ENCODE measurements at places on chromosomes 6 and 20.

DNA sequence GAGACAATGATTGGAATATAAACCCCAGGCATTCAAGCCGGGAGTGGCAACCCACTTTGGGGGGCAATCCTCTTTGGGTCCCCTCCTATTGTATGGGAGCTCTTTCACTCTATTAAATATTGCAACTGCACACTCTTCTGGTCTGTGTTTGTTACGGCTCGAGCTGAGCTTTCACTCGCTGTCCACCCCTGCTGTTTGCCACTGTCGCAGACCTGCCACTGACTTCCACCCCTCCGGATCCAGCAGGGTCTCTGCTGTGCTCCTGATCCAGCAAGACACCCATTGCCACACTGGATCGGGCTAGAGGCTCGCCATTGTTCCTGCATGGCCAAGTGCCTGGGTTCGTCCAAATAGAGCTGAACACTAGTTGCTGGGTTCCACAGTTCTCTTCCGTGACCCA is 222.8 kb upstream of the MANEA start:
- DNase-seq: no peak

DNA sequence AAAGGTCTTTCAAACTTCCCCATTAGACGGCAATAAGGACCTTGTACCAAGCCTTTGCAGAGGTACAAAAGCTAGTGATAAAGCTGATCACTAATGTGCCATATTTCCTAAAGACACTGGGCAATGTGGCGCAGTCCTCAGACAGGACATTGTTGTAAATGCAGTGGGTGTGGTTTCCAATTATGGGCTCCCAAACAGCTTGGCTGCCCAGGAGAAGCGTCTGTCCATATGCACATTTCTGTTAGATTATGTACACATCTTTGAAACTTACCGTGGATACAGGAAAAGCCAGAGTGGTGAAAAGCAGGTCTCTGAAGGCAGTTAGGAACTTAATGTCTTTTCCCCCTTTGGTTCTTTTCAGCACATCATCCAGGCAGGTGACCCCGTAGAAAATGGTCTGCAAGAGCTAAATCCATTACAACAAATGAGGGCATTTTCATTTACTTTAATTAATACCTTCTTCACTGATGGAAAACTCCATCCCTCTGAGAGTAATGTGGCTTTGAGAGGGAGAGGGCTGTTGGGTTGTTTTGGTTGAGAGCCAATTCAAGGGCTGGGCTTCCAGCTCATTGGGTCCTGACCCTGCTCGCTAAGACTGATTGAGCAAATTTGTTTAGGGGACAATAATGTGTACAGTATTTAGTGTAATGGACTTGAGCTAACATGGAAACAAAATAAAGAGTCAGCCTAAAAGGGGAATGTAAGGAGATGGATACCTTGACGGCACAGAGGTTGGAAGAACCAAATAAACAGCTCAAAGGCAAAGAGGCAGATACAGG is 10.4 kb downstream of the ADTRP start:
- DNase-seq: no peak

- no peak for DNase-seq
Measured at GRCh38 chr20:45251884-45252560, 2.3 kb downstream of the SLPI start.

- DNase-seq: no peak
Measured at GRCh38 chr20:7124120-7124519, 356.6 kb downstream of the BMP2 start.

- no peak for DNase-seq
Measured at GRCh38 chr20:35891375-35891774, 62.9 kb downstream of the SCAND1 start.

DNA sequence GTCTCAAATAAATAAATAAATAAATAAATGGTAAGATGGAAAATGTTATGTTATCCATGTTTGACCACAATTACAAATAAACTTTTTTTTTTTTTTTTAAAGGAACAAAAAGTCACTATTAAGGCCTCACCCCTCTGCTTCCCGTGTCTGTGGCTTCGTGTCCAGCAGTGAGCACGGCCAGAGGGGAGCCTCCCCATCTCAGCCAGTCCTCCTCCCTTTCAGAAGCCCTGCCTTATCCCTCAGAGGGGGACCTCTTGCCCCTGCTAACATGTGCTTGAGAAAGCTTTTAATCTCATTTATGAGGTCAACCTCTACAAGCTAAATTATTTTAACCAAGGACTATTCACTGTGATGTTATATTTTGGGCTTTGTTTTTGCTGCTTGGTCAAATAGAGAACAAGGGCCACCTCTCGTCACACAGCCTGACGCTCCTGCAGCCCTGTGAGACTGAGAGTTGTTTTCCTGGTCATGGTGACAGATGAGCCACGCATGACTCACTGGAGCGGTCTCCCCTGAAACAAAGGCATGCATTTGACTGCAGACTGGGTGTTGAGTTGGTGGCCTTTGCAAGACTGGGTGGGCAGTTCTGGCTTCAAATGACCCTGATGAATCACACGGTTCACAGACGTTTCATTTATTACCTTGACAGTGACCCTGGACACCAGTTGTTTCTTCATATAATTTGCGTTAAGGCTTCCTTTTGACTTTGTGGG is 131.8 kb downstream of the TIAM2 start:
- DNase-seq: no peak

GRCh38 chr6:52359403-52359802 is 2.5 kb upstream of the PAQR8 start:
- no peak for DNase-seq

DNA sequence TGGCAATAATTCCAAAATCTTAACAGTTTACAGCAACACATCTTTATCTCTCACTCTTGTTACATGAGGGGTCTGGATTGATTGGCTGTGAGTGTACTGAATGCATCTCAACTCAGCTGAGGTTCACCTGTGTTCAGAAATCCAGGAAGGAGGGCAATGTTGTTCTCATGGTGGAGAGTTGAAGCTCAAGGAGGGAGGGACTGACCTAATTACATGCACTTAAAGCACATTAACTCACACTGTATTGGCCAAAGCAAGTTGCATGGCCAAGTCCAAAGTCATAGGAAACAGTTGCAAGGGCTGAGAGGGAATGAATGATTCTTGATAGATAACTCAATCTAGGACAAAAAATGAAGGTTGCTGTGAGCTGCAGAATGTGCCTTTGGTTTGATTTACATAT is 102.2 kb downstream of the DOK5 start:
- no peak for DNase-seq

DNA sequence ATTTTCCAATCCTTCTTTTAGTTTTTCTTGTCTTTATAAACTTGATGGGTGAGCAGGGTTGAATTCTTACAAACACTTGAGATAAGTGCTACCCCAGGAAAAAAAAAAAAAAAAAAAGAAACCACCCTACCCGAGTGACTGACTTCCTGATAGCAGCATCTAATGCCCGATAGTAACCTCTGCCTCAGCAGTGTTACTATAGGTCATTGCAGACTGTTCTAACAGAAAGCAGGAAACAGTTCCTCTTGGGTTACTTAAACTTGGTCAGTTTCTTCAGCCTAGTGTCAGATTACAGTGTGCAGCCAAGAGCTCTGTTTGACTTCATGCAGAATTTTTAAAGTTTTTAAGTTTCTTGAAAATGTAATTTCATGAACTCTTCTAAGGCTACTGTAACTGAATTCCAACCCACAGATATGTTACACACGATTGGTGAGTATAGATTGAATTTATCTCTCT is 2.1 kb downstream of the MYLIP start:
- DNase-seq: peak; percentile 93

DNA sequence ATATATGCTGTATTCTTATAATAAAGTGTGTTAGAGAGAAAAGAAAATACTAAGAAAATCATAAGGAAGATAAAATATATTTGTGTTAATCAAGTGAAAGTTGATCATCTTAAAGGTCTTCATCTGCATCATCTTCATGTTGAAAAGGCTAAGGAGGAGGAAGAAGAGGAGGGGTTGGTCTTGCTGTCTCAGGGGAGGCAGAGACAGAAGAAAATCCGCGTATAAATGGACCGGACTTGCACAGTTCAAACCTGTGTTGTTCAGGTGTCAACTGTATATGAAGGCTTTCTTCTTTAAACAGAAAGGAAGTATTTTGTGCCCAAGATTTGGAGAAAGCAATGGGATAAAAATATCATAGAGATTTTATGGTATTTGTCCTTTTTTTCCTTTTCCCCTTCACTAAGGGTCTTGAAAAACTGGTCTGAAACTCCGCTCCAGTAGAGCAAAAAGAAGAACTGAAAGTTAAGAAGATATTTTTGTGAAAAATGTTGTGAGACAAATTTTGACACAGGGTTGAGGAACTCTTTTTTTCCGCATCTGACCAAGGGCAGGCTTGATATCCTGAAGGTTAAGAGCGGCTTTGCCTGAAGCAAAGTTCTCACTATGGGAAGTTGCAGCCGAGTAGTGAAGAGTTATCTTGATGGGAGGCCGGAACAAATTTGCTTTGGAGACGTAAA is 350.7 kb downstream of the LAMA2 start:
- no peak for DNase-seq

DNA sequence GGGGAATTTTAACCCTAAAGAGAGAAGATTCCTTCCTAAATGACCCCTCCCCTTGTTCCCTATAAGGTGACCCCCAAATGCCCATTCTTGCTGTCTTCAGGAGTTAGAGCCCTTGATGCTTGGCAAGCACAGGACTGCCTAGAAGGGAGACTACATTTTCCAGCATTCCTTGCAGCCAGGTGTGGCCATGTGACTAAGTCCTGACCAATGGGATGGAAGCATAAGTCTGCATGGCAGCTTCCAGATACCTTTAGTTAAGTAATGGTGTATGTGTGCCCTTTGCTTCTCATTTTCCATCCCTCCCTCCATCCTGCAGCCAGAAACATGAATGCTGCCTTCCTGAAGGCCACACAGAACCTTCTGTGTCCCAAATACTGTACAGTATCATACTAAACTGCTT is 5.5 kb downstream of the BFSP1 start:
- peak; percentile 66 for DNase-seq

- DNase-seq: no peak
Measured at GRCh38 chr6:1382883-1383728, 6.3 kb upstream of the FOXF2 start.

DNA sequence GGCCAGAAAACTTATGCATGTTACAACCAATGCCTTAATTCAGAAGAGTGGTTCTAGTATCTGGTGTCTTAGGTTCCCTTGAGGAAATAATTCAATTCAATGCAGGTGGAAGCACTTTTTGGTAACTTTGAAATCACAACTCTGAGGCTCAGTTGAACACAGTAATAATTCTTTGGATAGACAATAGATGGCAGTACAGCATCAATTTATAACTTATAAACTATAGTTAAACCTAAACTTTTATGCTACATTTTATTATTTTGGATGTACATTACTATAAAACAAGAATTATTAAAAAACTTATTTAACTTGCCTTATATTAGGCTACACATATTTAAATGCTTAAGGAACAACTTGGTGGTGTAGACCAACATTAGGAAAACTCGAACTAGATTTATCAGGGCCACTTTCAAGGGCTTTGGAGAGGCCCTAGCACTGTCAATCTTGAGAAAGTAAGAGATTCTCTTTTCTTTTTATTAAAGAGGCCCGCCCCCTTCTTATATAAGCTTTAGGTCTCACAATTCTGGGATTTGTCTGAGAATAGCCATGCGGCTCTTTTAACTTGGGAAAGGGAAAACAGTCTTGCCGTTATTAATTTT is 85.9 kb downstream of the CRYBG1 start:
- peak; percentile 61 for DNase-seq

GRCh38 chr6:169424149-169424804 is 170.6 kb upstream of the THBS2 start:
- DNase-seq: no peak

- DNase-seq: no peak
Measured at GRCh38 chr6:160112628-160113299, 8.9 kb upstream of the SLC22A1 start.

DNA sequence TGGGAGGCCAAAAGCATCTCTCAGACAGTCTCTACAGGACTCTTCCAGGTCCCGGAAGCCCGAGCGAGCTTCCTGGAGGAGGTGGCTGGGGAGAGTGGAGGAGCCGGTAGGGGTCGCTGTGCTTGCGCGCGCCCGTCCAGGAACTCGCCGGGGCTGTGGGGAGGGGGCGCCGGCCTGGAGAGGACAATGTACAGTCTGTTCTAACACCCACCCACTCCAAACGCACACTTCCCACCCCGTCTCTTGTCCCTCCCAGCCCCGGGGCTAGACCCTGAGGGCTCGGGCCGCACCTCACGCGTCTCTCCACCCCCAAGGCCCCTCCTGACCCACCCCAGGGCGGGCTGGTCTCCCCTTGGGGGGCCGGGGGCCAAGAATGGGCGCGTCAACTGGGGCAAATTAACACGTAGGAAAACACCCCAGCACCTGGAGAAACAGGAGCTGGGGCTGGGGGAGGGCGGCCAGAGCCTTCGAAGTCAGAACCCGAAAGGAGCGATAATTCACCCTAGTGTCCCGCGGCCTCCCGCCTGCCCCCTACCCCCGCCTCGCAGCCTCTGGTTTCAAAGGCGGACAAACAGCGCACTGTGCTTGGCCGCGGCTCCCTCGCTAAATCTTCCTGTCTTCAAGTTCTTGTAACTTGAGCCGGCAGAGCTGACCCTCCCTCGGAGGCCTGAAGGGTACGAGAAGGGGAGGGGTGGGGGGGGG is 103.2 kb upstream of the FOXP4 start:
- peak; percentile 19 for DNase-seq

DNA sequence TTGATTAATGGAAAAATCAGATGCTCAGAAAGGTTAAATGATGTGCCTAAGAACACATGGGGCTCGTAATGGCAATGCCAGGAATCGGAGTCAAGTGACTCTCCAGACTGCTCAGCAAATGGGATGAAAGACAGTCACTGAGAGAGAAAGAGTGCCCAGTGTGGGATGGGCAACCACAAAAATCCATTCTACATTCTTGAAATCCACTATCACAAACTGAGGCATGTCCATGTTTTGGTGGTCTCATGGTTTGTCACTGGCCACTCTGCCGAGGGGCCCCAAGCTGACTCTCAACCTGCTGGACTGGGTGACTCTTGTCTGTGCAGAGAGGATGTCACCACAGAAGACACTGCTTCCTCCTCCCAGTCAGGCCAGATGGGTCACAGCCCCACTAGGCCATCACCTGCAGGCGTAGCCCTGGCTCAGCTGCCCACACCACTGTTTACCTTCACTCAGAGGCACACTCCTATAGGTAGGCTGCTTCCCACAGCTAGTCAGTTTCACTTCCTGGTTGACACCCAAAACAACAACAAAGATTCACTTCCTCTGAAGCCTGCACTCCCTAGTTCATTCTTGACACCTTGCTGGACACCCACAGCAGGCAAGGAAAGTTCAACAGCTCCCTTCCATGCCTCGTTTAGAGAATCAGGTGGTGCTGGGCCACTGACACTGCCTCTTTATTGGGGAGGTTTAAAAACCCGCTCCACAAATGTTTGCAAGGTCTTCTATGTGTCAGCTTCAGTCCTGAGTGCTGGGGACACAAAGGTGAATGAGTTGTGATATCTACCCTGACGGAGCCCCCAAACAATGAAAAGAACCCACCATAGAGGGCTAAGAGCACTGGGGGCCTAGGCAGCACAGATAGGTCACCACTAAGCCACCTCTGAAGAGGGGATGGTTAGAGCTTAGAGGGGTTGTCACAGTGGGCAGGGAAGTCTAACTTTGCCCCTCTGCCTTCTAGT is 21.7 kb downstream of the MAP1LC3A start:
- DNase-seq: no peak

GRCh38 chr6:169558378-169558773 is 143.5 kb downstream of the WDR27 start:
- DNase-seq: no peak

Data from hematopoietic multipotent progenitor cell treated with erythropoietin and hydrocortisone succinate and interleukin-3 and kit ligand, for 4 days (in vitro differentiated cells).